Vagina (tissue), 2 donors: ENCODE measurements at places on chromosomes 12 and 14. TPM values are rescaled to one million over a fixed set of nuclear protein-coding genes. Genes with fewer than 3 reads are reported as not detected.

- H3K27ac ChIP-seq, result no peak overlapping the region
- H3K36me3 ChIP-seq, result no peaks in the 10 kb centered on the region
- no peaks in the 10 kb centered on the region for H3K27me3 ChIP-seq
- no peak overlapping the region for H3K4me3 ChIP-seq
These were observed 45.0 kb downstream of the CFAP54 start for GRCh38 chr12:96534339-96534738.

DNA sequence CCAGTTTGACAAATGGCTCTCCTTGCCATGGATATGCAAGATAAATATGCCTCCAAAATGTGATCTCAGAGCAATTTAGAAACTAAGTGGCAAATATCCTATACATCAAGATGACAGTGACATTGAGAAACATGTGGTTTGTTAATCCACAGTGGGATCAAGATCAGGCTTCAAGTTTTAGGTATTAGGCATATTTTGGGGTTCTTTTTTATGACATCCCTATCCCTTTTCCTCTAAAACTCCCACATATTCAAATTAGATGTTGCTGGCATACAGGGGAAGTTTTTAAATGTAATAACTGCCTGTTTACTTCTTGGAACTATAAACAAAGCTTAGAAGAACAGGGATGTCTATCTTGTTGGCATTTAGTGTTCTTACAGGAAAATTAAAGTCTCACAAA lies 179.4 kb downstream of the CRADD start:
- no peak for DNase-seq
- no peaks in the 10 kb centered on the region for H3K36me3 ChIP-seq
- H3K27me3 ChIP-seq, result no peaks in the 10 kb centered on the region
- peaks cover 5% of the 10 kb centered on the region for H3K4me1 ChIP-seq
- no peak overlapping the region for H3K27ac ChIP-seq
- no peak overlapping the region for H3K4me3 ChIP-seq

DNA sequence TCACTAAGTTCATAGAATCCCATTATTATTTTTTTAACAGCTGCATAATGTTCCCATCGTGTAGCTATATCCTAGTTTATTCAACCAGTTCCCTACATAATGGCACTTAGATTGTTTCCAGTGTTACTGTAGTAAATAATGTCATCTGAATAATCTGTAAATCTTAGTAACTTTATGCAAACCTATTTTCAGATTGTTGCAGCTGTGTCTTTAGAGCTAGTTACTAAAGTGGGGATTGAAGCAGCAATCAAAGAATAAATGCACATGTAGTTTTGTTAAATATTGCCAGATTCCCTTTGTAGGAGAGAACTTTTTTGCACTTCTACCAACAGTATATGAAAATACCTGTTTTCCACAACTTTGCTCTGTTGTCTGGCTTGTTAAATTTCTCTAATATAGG lies 13.1 kb downstream of the ARID2 start:
- no peaks in the 10 kb centered on the region for H3K27me3 ChIP-seq
- no peak overlapping the region for H3K4me3 ChIP-seq
- no peaks in the 10 kb centered on the region for H3K36me3 ChIP-seq
- H3K27ac ChIP-seq, result no peak overlapping the region
- no peak for DNase-seq

DNA sequence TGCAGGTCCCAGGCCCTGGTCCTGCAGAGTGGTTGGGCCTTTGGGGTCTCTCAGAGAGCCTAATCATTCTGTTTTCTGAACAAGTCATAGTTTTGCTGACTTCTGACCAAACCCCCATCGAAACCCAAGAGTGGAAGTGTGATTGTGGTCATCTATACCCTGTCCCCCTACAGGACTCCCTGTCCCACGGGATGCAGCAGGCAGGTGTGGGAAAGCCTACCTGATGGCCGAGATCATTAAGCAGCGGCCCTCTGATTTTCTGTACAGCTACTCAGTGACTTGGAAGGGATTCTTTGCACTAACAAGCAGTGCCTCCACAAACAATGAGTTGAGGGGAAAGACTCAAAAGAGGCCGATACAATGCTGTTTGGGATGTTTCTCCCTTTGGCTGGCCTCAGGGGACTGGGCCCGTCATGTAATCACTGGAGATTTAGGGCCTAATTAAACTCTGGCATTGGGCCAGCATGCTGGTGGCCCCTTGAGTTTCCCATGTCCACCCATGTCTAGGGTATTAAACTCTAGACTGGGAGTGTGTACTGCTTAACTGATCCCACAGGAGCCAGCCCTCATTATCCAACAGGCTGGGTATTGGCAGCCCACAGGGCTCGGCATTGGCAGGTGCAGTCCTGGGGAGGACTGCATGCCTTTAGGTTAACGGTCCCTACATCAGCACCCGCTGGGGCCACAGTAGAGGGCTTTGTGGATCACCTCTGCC lies 192.8 kb downstream of the ZFP36L1 start:
- H3K36me3 ChIP-seq, result no peaks in the 10 kb centered on the region
- H3K4me3 ChIP-seq, result no peak overlapping the region
- peaks cover 41% of the 10 kb centered on the region for H3K4me1 ChIP-seq
- H3K27ac ChIP-seq, result peak overlapping the region; percentile 91
- no peaks in the 10 kb centered on the region for H3K27me3 ChIP-seq

DNA sequence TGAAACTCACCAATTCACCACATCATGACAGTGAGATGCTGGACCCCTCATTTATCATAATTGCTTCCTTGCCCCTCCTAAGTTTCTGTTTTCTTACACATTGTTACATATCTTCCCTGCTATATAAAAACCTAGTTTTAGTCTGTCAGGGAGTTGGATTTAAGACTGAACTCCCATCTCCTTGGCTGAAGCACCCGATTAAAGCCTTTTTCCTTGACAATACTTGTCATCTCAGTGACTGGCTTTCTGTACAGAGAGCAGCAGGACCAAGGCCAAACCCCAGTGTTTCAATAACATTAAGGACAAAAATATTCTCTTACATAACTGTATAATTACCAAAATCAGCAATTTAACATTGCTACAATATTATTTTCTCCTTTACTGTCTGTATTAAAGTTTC lies 928.4 kb downstream of the TMTC2 start:
- H3K27me3 ChIP-seq, result no peaks in the 10 kb centered on the region
- no peak overlapping the region for H3K4me3 ChIP-seq
- no peaks in the 10 kb centered on the region for H3K4me1 ChIP-seq

GRCh38 chr14:64416348-64416932 lies 28.3 kb downstream of the MTHFD1 start:
- H3K27me3 ChIP-seq, result no peaks in the 10 kb centered on the region
- no peak overlapping the region for H3K27ac ChIP-seq
- no peak for DNase-seq
- no peaks in the 10 kb centered on the region for H3K4me1 ChIP-seq

DNA sequence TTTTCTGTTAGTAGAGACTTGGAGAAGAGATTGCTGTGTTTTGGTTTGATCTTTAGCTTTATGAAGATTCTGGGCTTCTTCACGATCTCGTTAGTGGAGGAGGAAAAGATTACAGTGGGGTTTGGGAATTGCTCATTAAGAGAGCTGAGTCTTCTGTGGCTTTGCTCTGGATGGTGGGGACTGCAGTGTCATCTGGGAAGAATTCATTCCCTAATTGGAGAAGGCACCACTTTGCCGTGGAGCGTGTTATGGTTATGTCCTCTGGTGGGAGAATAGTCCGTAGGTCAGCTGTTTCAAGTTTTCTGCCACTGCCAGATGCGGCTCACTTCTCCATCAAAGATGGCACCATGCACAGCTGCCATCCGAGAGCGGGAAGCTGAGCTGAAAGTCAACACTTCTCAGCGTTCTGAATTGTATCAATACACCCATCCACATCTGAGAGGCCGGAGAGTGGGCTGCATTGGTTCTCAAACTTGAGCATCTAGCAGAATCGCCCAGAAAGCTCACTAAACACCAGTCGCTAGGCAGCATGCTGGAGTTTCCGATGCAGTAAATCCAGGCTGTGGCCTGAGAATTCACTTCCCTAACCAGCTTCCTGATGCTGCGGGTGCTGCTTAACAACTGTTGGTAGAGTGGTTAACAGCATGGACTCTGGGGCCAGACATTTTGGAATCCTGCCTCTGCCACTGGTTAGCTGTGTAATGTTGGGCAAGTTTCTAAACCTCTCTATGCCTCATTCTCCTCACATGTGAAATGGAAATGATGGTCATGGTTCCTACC lies 117.8 kb downstream of the PLXNC1 start:
- no peaks in the 10 kb centered on the region for H3K27me3 ChIP-seq
- no peak for DNase-seq
- H3K36me3 ChIP-seq, result no peaks in the 10 kb centered on the region
- peak overlapping the region; percentile 90 for H3K27ac ChIP-seq
- H3K4me1 ChIP-seq, result peaks cover 56% of the 10 kb centered on the region

GRCh38 chr12:1527789-1528188 lies 66.6 kb downstream of the FBXL14 start:
- H3K4me3 ChIP-seq, result no peak overlapping the region
- no peaks in the 10 kb centered on the region for H3K36me3 ChIP-seq
- no peak for DNase-seq
- peaks cover 10% of the 10 kb centered on the region for H3K4me1 ChIP-seq
- H3K27ac ChIP-seq, result no peak overlapping the region

- peaks cover 13% of the 10 kb centered on the region for H3K4me1 ChIP-seq
- no peaks in the 10 kb centered on the region for H3K36me3 ChIP-seq
- no peak overlapping the region for H3K27ac ChIP-seq
- no peaks in the 10 kb centered on the region for H3K27me3 ChIP-seq
- peak overlapping the region; percentile 6 for H3K4me3 ChIP-seq
These were observed 211.7 kb upstream of the FKBP4 start for GRCh38 chr12:2583091-2583497.

Gene HAL
- 0.74 TPM for total RNA-seq
